WTC11 (cell line): ENCODE measurements at places on chromosomes 6 and 20.

DNA sequence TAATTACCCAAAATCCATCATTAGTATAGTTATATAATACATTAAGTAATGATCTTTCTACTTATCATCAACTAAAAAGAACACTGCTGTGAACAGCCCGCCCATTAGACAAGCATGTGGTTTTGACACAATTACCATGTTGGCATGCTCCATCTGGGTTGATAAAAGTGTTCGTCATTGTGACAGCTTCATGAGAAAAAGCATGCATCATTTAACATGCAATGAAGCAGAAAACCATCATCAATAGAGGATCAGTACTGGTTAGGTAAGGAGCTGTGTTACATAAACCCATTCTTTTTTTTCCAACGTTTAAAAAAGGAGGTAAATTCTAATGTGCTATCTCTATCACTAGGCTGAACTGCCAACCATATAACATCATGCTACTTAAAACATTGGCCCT is 101.9 kb downstream of the EPB41L2 start:
- no peak for DNase-seq

DNA sequence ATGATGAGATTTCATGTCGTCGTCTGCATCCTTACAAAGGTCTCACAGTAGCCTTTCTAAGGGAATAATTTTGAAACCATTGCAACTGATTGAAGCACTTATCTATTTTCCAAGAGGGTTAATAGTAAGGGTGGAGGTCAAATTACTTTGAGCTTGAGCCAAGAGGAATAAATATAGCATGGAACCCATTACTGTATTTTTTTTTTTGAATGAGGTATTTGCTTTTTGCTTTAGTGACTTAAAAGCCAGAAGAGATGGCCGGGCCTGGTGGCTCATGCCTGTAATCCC is 78.3 kb downstream of the SCAND1 start:
- DNase-seq: no peak

DNA sequence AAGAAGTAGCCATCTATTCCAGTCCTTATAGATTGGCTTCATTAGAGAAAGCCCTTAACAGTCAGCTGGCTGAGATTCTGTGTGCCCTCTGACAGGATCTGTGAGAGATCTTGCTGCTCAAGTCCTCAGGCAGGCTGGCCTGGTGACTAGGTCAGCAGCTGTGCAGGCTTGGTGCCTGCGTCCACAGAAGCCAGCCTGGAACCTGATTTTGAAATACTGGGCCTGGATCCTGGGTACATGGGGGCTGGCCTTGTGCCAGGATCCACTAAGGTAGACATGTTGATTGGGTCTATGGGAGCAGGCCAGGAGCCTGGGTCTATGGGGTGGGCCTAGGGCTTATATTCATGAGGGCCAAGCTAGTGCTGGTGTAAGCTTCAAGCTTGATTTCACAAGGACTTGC is 381.8 kb upstream of the MARCKS start:
- DNase-seq: no peak

DNA sequence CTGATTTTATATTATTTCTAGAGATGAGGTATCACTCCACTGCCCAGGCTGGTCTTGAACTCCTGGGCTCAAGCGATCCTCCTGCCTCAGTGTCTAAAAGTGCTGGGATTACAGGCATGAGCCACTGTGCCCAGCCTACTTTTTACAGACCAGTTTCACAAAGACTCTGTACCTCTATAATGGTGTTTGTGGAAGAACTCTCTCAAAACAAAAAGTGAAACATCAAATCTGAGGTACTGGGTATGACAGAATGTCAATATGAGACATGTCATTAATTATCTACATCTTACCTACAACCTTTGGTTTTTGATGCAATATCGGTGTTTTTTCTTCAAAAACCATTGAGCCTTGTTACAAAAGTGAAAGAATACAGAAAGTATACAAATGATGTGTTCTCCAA is 49.4 kb upstream of the MCM9 start:
- no peak for DNase-seq

DNA sequence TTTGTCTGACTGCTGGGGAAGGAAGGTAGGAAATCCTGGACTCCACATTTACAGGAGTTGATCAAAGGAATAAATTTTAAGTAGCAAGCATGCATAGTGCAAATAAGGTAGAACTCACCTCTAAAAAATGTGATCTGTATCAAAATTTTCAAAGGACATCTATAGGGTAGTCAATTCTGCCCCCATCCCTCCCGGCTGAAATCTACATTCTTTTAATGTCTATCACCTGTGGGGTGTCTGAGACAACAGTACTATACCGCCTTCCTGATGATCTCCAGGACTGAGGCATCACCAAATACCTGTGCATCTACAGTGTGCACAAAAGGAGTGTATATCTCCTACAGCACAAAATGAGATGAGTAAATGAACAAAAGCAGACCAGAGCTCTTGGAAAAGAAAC is 19.9 kb downstream of the CPNE1 start:
- DNase-seq: no peak

GRCh38 chr20:49664612-49665313 is 48.9 kb downstream of the B4GALT5 start:
- DNase-seq: no peak

DNA sequence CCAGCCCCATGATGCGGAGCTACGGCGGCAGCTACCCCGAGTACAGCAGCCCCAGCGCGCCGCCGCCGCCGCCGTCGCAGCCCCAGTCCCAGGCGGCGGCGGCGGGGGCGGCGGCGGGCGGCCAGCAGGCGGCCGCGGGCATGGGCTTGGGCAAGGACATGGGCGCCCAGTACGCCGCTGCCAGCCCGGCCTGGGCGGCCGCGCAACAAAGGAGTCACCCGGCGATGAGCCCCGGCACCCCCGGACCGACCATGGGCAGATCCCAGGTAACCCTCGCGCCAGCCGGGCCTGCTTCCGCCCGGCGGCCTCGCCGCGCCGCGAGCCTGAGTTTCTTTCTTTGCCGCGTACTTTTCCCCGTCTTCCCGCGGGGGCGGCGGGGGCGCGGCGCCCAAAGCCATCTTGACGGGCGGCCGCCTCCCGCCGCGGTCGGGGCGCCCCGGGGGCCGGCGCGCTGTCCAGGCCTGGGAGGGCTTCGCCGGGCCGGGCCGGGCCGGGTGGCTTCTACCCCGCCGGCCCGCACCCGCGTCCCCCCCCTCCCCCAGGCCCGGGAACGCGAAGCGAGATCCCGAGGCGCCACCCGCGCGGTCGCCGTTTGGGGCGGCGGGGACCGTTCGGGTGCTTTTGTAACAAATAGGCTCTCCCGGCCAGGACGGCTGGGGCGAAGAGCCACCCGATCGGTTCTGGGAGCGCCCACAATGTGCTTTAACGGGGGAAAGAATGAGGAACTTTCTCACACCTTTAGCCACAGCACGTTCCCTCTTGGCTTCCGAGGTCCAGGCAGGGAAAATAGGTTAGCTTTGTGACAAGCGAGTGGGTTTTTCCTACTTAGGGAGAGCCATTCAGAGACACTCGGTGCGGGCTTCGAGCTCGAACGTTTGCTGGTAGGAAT is 2.3 kb downstream of the ARID1B start:
- peak; percentile 38 for DNase-seq

- peak; percentile 68 for DNase-seq
These were observed 48.4 kb downstream of the USP49 start for GRCh38 chr6:41846666-41847237.

- no peak for DNase-seq
These were observed 33.7 kb upstream of the FOXQ1 start for GRCh38 chr6:1278061-1278720.

- DNase-seq: peak; percentile 60
These were observed 74.7 kb downstream of the MRPL14 start for GRCh38 chr6:44052419-44053023.

- no peak for DNase-seq
These were observed 292.0 kb downstream of the ALDH8A1 start for GRCh38 chr6:134657751-134658527.

DNA sequence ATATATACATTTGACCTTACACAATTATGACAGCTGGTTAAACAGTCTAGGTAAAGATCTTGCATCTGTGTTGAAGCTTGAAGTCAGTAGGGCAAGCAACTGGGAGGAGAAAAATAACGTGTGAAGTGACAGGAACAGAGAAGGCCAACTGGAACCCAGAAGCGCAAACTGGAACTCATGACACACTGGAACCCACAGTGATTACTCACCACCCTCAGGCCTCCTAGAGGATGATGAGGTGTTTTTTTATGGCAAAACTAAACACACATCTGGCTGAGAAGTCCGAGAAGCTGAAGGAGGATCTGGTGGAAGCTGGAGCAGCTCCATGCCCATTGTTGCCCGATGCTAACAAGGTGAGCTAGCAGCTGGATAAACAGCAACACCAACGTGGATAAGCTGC is 108.1 kb downstream of the TMEM200A start:
- no peak for DNase-seq

DNA sequence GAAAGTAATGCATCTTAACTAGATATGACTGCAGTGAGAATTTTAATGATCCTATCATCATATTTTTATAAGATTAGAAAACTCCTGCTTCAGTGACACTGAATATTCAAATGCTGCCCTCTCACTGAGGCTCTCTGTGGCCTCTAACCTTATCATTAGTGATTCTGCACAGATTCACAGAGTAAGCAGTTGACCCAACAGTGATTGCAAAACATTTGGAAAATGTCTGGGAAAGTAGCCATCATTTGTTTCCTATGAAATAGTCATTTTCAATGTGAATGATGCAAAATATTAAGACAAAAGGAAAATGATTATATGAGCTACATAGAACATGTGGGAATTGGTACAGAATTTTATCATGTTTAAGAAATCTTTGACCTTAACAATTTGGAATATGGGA is 210.3 kb downstream of the TBX18 start:
- DNase-seq: no peak

GRCh38 chr20:19991308-19991707 is 25.9 kb upstream of the NAA20 start:
- no peak for DNase-seq

GRCh38 chr6:34526241-34526972 is 29.7 kb downstream of the SPDEF start:
- no peak for DNase-seq

DNA sequence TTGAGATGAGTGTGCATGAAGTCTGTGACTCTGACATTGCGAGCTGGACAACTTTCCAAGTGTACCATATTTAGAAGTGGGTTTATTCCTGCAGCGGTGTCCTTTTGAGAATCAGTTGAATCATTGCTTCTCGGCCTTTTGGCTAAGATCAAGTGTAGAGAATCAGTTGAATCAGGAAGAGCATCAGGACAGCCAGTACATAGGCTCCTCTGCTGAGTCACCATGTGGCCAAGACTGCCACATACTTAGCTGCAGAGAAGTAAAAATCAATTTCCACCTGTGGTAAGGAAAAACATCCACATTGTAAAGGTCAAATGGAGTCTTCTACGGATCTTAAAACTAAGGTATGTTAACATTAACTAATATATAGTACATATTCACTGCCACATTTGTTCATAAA is 428.4 kb upstream of the MARCKS start:
- DNase-seq: no peak

DNA sequence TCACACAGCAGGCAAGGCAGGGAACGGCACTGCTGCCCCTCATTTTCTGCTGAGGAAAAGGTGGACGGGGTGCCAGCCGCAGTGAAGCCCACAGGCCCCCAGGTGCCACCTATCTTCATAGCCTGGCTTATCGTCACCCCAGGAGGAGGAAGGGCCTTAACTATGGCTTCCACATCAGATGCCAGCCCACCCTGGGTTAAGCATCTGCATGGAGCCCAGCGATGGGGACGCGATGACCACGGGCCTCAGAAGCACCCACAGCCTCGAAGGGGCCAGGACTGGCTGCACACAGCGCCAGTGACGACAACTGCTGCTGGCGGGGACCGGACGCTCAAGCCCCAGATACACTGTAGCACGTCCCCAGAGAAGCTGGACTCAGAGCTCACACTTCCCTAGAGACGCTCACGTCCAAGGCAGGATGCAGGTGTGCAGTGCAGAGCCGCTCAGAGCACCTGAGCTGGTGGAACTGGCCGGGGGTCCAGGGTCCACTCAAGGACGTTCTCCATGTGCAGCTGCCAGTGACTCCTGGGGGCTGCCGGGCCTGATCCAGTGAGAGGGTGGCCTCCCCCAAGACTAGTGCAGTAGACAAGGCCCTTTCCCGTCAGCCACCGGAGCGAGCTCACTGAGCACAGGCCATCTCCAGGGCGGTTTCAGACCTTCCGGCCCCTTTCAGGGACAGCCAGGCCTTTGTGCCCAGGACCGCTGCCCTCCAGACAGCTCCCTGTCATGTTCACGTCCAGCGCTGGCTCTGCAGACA is 83.0 kb downstream of the YTHDF1 start:
- peak; percentile 7 for DNase-seq

DNA sequence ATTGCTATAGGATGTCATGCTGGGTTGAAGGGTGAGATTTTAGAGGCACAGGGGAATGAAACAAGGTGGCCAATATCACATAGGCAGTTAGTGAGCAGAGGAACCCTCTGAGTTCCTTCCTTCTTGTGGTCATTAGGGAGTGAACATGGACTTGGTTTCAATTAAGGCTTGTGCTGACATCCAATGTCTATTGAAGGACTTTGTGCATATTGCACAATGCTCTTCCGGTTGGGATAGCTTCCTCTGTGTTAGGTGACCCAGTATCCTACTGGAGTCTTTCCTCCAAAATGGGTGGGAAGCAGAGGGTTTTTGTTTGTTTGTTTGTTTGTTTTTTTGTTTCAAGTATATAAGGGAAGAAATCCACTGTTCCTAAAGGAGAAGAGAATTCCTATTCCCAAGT is 98.5 kb downstream of the HDGFL1 start:
- no peak for DNase-seq

- no peak for DNase-seq
These were observed 164.2 kb upstream of the TCF21 start for GRCh38 chr6:133724726-133725125.

- DNase-seq: no peak
These were observed 59.1 kb upstream of the NEDD9 start for GRCh38 chr6:11291582-11291981.

GRCh38 chr6:49072146-49072545 is 390.9 kb downstream of the MMUT start:
- no peak for DNase-seq

- no peak for DNase-seq
These were observed 229.1 kb downstream of the NFATC2 start for GRCh38 chr20:51313358-51313827.

GRCh38 chr6:108841377-108841855 is 6.8 kb upstream of the ARMC2 start:
- DNase-seq: no peak

DNA sequence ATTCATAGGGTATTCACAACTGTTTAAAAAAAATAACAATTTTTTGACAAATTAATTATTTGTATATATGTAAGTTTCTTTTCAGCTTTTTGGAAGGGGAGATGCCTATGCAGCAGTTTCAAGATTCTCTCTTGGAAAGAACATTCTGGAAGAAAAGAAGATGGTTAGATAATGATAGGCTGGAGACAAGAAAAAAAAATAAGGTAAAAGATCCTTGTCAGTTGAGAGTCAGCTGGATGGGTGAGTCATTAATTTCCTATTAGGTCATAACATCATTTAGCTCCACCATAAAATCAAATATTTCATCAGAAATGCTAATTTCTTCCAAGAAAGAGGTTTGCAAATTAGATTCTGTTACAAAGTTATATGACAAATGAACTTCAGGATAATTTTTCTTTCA is 880.4 kb downstream of the EPHA7 start:
- no peak for DNase-seq

- DNase-seq: no peak
These were observed 54.8 kb upstream of the KCNG1 start for GRCh38 chr20:51077686-51078060.
